Caco-2 (cell line): ENCODE measurements at places on chromosomes 4 and X. TPM values are rescaled to one million over a fixed set of nuclear protein-coding genes. Genes with fewer than 3 reads are reported as not detected.
A peak's percentile ranks its signal among the peaks of the same experiment; 100 is the strongest.

PKD2 gene
- 7.3 and 7.9 TPM in 2 replicates for total RNA-seq

- no peak for DNase-seq
Measured at GRCh38 chr4:153148791-153149190, 55.5 kb upstream of the TRIM2 start.

HERC5 gene
- 5.6 and 6.8 TPM in 2 replicates for total RNA-seq

DNA sequence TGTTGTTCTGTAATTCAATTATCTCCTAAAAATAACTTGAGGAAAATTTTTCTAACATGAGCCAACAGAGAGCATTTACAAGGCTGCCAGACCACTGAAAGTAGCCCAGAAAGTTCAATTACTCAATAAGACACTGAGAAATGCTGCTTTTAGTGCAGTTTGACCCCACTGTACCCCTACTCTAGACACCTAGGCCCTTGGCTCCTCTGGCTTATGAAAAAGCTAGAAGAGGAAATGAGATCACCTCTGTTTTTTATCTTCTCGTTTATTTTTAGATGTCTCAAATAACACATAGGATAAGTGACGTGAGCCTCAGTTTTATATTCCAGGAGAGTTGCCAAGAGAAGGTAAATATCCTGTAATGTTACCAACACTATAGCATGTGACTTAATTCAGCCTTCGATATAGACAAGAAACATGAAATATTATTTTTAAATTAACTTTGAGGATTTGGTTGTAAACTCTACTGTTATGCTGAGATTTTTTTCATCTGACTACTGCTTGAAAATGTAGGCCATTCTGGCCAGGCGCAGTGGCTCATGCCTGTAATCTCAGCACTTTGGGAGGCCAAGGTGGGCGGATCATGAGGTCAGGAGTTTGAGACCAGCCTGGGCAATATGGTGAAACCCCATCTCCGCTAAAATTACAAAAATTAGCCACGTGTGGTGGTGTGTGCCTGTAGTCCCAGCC lies 24.4 kb downstream of the TNIP3 start:
- no peak for DNase-seq

NALF2 gene
- total RNA-seq = 3.0 and 3.1 TPM in 2 replicates

DNA sequence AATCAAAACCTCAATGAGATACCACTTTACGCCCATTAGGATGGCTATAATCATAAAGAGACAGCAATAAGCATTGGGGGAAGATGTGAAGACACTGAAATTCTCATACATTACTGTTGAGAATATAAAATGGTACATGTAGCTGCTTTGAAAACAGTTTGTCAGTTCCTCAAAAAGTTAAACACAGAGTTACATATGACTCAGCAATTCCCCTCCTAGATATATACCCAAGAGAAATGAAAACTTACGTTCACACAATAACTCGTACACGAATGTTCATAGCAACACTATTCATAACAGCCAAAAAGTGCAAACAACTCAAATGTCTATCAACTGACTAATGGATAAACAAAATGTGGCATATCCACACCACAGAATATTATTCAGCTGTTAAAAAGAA lies 36.6 kb downstream of the PHF8 start:
- no peak for DNase-seq

DNA sequence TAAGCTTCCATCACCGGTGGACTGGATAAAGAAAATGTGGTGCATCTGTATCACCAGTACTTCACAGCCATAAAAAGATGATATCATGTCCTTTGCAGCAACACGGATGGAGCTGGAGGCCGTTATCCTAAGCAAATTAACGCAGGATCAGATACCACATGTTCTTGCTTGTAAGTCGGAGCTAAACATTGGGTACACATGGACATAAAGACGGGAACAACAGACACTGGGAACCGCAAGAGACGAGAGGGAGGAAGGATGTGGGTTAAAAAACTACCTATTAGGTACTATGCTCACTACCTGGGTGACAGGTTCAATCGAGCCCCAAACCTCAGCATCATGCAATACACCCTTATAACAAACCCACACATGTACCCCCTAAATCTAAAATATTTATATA lies 16.3 kb upstream of the IDS start:
- no peak for DNase-seq

GRCh38 chr4:160848901-160849760 lies 1314.7 kb downstream of the FSTL5 start:
- DNase-seq = no peak

- no peak for DNase-seq
Measured at GRCh38 chr4:83114576-83114975, at the start of gene PLAC8. PLAC8 (minus strand) TSS chr4:83114729; CDS start chr4:83107921, 6,808 bp downstream.

KCTD8 gene
- total RNA-seq = not detected in 2 replicates

DNA sequence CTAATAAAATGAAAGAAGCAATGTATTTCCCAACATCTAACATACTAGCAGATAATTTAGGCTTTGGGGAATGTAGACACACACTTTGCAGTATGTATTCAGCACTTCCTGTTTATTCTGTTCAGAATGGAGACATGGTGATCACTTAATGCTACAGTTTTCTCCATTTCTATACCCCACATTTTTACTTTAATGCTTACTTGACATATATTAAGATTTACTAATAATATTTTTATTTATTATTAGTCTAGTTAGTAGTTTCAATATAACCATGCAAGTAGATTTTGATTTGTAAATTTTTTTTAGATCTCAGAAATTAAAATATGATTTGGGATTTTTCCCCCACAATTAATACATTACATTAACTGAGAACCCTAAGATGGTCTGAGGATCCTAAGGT lies 98.4 kb downstream of the PRSS12 start:
- DNase-seq = no peak

GRCh38 chrX:1354036-1355019 lies 17.7 kb downstream of the IL3RA start:
- DNase-seq = no peak

ETDC gene
- total RNA-seq = not detected in 2 replicates

- no peak for DNase-seq
Measured at GRCh38 chr4:154361450-154361849, 130.1 kb downstream of the DCHS2 start.

- no peak for DNase-seq
Measured at GRCh38 chr4:140163029-140163810, 9.2 kb upstream of the MAML3 start.

DNA sequence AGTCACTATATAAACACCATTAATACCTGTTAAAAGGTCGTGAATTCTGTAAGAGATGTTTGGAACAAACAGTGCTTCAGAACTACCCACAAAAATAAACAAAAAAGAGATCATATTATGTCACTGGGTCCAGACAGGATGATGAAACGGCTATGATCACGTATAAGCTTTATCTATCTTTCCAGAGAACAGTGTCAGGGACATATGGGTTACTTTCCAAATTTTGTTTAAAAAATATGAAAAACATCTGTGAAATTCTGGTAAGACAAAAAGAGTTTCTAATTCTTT lies 90.0 kb downstream of the SORBS2 start:
- no peak for DNase-seq

DNA sequence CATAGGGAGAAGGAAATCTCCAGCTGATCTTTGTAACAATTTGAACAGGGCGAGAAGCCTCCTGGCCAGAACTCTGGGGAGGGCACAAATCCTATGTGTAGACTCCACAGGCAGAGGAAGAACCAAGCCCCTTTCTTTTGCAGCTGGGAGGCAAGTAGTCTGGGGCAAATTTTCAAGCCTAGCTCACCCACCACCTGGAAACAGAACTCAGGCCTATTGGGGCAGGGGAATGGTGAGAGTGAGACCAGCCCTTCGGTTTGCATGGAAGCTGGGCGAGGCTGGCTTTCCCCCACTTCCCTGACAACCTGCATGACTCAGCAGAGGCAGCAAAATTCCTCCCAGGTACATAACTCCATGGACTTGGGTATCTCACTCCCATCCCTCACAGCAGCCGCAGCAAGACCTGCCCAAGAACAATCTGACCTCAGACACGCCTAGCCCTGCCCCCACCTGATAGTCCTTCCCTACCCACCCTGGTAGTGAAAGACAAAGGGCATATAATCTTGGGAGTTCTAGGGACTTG lies 138.2 kb downstream of the EMCN start:
- DNase-seq = no peak

DNA sequence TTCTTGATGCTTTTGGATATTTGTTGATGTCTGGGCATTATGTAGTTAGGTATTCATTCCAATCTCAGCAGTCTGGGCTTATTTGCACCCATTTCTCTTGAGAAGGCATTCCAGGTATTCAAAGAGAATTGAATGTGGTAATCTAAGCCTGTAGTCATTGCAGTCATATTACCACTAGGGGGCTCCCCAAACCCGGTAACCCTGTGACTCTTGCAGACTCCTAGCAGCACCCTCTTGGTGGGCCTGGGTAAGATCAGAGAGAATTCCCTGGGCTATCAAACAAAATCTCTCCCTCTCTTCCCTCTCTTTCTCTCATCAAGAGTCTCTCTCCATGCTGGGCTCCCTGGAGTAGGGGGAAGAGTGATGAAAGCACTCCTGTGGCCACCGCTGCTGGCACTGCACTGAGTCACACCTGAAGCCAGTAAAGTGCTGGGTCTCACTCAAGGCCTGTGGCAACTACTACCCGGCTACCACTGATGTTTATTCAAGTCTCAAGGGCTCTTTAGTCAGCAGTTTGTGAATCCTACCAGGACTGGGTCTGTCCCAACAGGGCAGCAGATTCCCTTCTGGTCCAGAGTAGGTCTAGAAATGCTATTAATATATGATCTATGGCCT lies 187.7 kb upstream of the NUDT10 start:
- peak; percentile 51 for DNase-seq

DNA sequence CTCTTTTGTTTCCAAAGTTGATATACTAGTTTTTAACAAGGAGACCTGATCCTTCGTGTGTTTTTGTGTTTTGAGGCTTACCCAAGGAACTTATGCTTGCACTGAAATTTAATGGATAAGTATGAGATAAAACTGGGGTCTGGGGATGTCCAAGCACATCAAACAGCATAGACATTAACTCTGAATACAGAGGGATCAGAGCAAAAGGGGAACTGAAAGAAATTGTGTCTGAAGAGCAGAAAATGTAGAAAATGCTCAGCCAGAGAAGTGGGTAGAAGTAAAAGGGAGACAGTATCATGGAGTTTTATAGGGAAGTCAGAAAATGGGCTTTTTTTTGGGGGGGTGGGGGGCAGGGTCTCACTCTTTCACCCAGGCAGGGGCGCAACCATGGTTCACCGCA lies 695.4 kb downstream of the ARAP2 start:
- no peak for DNase-seq

DNA sequence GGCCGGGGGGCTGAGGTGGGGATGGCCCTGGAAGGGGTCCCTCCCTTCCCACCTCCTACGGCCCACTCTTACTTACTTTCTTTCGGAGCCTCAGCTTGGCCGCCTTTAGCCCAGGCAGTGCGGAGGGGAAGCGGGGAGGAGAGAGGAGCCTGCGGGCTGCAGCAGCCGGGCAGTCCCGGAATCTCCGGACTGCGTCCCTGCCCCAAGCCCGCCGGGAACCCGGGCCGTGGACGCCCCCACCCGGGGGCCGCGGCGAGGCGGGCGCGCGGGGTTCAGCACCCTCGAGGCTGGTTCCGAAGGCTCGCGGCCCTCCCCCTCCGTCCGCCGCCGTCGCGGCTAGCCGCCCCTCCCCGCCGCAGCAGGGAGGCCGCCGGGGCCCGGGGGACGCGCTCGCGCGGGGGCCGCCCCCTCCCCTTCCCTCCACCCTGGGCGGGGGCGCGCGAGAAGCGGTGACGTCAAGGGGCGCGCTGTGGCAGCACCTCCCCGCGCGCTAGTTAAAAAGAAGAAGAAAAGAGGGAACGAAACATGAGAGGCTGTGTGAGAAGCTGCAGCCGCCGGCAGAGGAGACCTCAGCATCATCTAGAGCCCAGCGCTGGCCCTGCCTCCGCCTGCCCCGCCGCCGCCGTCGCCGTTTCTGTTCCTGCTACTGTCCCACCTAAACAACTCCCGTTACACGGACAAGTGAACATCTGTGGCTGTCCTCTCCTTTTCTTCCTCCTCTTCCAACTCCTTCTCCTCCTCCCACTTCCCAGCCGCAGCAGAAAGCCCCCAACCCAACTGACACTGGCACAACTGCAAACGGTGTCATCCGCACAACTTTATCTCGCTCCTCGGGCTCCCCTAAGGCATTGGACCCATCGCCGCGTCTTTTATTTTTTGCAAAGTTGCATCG lies at the start of gene HHIP:
HHIP (plus strand) TSS at position 526 of the 892 bp plus-strand sequence. CDS start 520 bp downstream, outside the sequence.
- DNase-seq = peak; percentile 6

DNA sequence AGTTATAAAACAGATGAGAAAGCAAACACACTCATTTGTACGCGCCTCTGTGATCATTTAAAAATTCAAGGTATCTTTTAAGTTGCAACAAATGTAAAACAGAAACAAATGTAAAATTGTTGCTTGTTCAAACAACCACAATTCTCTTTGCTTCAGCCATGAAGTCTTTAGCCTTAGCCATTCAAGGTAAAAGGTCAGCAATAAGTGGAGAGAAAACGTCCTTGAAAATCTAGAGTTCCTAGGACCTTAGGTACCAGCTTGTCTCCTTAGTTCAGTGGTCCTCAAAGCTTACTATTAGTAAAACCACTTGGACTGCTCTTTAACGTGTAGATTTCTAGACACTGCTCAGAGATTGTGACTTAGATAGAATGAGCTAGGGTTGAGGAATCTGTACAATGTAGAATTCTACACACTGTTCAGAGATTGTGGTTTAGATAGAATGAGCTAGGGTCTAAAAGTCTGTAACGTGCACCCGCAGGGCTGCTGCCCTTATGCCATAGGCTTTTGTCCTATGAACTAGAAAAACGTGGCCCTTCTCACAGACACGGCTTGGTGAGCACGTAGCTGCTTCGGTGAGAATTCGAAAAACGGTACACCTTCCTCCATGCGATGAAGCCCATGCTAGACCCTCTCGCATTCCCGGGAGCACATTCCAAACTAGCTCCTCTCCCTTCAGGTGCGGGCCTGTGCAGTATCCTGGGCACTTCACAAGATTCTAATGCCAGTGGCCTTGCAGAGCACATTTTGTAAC lies 1.7 kb downstream of the PLAC8 start:
- no peak for DNase-seq

DCAF8L1 gene
- total RNA-seq = not detected in 2 replicates

RASGEF1B gene
- 24.8 and 32.3 TPM in 2 replicates for total RNA-seq

GRCh38 chr4:6409381-6409780 lies 63.0 kb downstream of the PPP2R2C start:
- DNase-seq = no peak

DNA sequence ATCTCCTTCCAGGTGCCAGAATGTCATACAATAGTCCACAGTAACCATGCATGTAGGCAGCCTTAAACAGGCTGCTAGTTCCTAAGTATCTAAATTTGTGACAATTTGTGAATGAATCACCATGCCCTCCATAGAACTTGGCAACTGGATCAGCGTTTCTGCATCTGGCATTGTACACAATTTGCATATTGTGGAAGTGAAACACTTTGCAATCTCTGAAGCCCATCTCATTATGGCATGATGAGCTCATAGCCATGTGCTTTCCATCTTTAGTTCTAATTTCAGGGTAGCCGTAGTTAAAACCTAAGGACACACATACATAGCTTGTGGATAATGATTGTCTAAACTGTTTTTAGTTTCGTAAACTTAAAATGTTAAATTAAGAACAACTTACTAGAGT lies 573.6 kb downstream of the PPP4R3C start:
- no peak for DNase-seq

DNA sequence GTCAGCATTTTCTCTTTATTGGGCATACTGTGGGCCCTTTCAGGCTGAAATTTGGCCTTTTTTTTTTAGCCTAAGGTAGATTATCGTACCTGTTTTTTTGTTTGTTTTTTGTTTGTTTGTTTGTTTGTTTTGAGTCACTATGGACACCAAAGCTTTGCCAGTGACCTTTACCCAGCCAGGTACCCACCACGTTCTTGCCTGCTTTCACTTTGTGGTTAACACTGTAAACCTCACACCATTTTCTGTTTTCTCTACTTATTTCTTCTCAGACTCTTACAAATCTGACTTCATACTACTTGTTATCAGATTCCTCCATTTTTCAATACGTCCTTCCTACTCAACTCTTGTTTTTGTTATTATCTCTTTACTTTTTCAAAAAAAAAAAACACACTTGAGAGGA lies 81.5 kb downstream of the ZNF674 start:
- no peak for DNase-seq
